Activated gamma-delta T cell (primary cell): ENCODE measurements at places on chromosomes 2 and 18.

- DNase-seq = no peak
These were observed 29.0 kb upstream of the CFAP36 start for GRCh38 chr2:55490554-55490953.

DNA sequence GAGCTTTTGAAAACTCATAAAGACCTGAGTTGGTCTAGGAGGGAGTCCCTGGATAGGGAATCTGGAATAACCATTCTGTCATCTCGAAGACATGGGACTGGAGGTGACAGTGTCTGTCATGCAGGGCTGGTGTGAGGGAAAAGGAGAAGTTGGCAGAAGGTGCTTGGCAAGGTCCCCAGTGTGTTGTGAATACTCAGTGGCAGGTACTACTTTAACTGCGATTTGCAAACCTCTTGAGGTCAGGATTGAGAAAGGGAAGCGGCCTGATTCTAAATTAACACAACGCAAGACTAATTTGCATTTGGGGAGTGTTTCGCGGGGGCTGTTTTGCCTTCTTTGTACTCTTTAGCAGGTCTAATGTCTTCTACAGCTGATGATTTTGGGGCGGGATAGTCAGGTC is 77.0 kb upstream of the TMEM200C start:
- DNase-seq = no peak

DNA sequence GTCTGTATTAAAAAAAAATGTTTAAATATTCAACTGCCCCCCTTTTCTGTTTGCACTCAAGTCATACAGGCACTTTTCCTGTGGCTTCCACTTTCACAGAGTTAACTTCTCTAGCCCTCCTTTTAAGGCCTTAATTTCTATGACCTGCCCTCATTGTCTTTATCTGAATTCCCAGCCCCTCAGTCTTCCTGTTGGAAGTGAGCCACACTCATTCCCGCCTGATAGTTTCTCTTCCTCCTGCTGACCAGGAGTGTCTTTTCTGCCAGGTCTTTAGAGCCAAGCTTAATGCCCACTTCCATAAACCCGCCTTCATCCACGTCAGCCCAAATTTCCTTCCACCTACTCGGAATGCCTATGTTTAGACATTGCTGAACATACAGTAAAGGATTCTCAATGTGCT is 10.5 kb downstream of the COPS8 start:
- DNase-seq = no peak

DNA sequence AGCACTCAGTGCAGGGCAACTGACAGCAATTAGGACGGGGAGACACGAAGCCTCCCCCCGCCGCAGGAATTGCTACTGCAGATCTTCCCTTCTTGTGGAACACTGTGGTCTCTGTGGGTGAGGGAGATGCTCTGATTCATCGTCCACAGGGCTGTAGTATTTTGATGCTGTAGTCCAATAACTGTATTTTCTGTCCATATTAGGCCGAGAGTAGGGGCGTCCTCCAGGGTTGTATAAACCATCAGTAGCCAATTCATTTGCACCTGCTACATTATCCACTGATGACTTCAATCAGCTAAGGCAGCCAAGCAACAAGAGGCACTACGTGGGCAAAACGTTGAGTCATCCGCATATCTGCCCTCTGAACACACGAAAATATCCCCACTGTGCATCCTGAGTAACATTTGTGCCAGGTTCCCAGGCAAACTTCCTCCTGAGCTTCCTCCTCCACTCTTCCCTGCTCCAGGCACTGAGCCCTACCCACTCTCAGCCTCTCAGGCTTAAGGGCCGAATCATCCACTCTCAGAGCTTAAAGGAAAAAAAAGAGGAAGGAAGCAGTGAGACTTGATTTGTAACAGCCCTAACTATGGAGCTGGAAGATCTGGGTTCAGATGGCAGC is 62.1 kb downstream of the LBH start:
- DNase-seq = no peak

GRCh38 chr2:83365476-83365875 is 1093.6 kb downstream of the SUCLG1 start:
- DNase-seq = no peak

GRCh38 chr2:112954364-112954763 is 23.4 kb upstream of the IL36G start:
- no peak for DNase-seq

- no peak for DNase-seq
These were observed 305.0 kb upstream of the ERBB4 start for GRCh38 chr2:212843409-212844199.

GRCh38 chr18:32093102-32093511 is 1.4 kb downstream of the RNF138 start:
- DNase-seq = no peak

GRCh38 chr2:149360106-149360505 is 29.7 kb downstream of the LYPD6 start:
- no peak for DNase-seq

- no peak for DNase-seq
These were observed 18.3 kb downstream of the ZNF892 start for GRCh38 chr2:95225658-95226057.

DNA sequence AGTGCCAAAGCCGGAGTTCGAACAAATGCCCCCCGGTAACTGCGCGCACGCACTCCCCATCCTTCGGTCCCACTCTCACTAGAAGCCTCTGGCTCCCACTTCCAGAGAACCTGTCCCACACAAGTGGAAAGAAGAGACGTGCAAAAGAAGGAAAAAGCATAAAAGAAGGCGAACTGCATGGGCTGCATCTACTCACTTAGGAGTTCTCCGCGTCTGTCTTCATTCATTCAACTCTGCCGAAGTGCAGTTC is 312 bp downstream of the NR4A2 start:
- no peak for DNase-seq

- no peak for DNase-seq
These were observed 124.2 kb upstream of the ARHGAP28 start for GRCh38 chr18:6605115-6605869.

DNA sequence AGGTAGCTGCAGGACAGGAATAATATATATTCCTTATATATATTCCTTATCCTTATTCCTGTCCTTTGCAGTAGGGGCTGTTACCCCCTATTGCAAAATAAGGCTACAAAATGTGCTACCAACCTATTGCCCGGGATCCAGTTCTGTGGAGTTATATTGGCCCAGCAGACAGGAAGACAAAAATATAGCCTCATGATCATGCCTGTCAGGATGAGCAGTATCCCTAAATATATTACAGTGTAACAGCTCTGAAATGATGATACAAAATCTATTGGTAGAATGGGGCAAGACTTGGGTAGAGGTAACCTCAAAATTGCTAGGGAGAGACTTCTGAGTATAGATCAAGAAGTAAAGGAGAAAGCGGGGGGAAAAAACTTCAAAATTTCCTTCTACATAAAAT is 31.6 kb upstream of the MARCHF7 start:
- DNase-seq = no peak

DNA sequence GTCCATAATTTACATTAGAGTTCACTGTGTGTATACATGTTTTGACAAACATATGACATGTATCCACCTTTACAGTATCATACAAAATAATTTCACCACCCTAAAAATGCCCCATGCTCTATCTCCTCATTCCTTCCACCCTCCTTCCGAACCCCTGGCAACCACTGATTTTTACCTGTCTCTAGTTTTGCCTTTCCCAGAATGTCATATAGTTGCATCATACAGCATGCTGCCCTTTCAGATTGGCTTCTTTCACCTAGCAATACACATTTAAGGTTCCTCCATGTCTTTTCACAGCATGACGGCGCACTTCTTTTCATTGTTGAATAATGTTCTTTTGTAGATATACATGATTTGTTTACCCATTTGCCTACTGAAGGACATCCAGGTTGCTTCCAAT is 10.4 kb downstream of the LRPPRC start:
- DNase-seq = no peak

DNA sequence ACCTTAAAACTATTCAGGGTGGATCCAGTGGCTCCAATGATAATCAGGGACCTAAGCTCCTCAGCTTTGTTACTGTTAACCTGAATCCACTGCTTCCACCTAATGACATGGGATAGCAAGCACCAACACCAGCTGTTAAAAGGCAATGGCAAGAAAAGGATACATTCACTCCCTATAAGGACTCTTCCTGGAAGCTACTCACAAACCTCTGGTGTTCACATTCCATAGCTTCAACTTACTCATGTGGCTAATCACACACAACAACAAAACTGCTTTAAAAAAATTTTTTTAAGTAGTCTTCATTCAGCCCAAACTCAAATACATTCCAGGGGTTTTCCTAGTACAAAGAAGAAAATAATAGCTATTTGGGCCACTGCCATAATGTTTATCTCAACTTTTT is 24.5 kb downstream of the ROCK2 start:
- DNase-seq = no peak

GRCh38 chr2:36783246-36783645 is 86.7 kb downstream of the VIT start:
- DNase-seq = no peak

GRCh38 chr2:29123617-29124349 is 8.6 kb downstream of the CLIP4 start:
- no peak for DNase-seq

DNA sequence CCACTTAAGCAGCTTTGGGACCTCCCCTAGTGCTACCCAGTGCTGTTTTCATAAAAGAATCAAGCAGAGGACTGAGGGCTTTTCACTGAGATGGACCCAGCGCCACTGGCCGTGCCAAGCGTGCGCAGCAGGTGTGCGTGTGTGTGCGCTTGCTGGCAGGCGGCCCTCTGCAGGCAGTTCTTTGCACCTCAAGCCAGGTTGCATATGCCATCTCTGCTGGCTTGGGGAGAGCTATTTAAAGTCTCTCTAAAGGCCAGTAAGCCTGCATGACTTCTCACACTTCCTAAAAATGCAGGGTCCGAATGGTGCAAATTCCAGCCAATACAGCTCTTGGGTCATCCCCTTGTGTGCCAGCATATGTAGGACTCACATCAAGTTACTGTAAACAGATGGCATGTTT is 255.5 kb downstream of the RNF152 start:
- DNase-seq = peak; percentile 4

- DNase-seq = no peak
These were observed 1.0 kb upstream of the PMAIP1 start for GRCh38 chr18:59898609-59899297.

DNA sequence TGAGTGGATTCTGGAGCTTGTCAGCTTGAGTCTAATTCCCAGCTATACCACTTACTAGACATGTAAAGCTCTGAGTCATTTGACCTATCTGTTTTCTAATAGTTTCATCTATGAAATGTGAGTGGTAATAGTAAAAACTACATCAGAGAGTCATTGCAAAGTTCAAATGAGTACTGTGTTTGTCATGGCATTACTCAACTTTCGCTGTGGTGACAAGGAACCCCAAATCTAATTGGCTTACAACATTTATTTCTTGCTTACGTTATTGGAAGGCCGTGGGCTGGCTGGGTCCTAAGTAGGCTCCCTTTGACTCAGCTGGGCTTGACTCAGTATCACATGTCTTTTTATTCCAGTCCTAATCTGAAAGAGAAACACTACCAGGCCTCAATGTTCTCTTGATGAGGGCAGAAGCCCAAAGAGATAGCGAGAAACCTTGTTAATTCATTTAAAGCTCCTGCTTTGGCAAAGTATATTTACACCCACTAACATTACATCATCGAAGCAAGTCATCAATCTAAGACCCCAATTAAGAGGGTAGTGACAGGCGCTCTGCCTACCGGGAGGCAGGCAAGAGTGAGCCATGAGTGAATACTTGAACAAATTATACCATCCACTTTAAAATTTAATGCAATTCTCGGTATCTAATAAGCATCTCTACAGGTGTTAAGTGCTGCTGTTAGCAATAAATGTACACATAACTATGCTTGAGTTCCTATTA is 431.8 kb upstream of the SPHKAP start:
- no peak for DNase-seq

GRCh38 chr18:62345909-62346308 is 20.8 kb downstream of the TNFRSF11A start:
- no peak for DNase-seq

DNA sequence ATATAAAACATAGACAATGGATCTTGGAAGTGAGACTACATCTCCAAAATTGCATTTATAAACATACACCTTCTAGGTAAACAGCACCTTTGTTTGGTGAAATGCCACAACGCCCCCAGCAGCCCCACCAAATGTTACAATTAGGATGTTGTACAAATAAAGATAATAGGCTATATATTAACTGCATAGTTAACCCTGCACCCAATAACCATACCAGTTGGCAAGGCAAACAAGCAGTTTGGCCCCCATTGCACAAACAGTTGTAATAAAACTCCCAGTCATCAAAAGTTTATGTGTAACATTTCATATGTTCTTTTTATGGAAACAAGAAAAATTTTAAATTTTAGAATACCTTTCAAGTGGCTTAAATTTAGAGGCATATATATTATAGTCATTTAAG is 67.3 kb downstream of the PRPF40A start:
- DNase-seq = no peak

DNA sequence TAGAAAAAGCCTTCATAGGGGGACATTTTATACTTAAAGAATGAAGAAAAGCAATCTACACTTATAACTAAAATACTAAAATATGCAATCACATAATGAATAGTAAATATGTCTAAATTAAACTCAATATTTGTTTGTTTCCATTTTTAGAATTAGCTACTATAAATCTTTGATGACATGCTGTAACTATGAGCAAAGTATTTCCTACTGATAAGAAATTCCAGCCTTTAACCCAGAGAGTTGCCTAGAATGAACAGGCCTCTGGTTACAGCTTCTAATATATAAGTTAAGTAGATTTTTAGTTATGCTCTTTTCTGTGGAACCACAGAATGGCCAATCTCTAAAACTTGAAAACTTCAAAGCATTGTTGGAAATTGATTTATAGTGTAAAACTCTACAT is 1465.6 kb upstream of the ZEB2 start:
- no peak for DNase-seq

GRCh38 chr2:150214626-150215025 is 272.8 kb downstream of the RND3 start:
- DNase-seq = no peak

GRCh38 chr2:12795851-12796250 is 79.1 kb downstream of the TRIB2 start:
- DNase-seq = no peak

DNA sequence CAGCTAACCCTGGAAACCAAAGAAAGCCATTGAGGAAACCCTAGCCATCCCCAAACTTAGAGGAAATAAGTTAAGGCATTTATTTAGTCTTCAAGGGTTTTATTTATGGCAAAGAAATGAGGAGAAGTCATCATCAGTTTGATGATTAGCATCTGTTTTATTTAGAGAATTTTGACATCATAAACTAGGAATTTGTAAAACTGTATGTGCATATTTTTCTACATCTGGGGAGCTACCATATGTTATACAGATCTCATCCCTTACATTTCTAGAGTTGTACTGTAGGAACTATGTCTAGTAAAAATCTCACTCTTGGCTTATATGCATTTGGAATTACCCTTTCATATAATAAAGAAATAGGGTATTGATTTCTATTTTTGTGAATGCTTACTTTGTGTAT is 48.7 kb downstream of the FMNL2 start:
- no peak for DNase-seq

GRCh38 chr2:56971383-56971974 is 787.7 kb downstream of the CCDC85A start:
- DNase-seq = no peak

DNA sequence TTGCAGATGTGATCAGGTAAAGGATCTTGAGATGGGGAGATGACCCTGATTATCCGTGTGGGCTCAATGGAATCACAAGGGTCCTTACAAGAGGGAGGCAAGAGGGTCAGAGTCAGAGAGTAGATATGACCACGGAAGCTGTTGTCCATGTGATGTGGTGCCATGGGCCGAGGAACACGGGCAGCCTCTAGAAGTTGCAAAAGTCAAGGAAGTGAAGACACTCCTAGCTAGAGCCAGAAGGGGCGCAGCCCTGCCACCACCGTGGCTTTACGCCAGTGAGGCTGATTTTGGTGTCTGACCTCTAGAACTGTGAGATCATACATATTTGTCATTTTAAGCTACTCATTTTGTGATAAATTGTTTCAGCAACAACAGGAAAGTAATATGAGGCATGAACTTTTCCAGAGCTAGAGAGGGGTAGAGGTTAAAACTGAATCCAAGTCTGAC is 114.4 kb downstream of the CAPN13 start:
- no peak for DNase-seq
